ENCODE measurements at places on chromosomes 4 and X.

- no peak for DNase-seq
Observed at GRCh38 chr4:154528869-154529268, 21.3 kb downstream of the PLRG1 start.

DNA sequence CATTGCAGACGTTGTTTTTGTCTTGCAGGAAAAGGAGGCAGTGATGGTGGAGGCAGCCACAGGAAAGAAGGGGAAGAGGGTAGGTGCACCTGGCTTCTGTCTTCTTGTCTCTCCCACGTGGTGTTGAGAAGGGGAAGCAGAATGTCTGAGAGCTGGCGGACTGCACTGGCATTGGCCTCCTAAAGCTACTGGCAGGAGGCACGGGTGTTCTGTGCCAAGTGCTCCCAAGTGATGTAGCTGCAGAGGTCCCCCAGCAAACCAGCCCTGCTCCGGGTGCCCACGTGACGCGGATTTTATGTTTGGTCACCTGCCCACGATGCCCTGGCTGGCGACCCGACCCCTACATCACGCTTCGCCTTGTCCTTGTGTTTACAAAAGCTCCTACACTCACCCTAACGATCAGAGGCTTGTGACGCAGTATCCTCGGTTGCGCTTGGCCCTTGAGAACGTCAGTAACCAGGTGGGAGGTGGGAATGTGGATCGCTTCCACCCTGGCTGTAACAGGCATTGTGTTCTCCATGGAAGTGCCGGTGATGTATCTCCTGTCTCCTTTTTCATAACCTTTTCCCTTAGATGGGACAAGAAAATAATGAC lies 28.5 kb upstream of the XG start:
- DNase-seq: no peak

DNA sequence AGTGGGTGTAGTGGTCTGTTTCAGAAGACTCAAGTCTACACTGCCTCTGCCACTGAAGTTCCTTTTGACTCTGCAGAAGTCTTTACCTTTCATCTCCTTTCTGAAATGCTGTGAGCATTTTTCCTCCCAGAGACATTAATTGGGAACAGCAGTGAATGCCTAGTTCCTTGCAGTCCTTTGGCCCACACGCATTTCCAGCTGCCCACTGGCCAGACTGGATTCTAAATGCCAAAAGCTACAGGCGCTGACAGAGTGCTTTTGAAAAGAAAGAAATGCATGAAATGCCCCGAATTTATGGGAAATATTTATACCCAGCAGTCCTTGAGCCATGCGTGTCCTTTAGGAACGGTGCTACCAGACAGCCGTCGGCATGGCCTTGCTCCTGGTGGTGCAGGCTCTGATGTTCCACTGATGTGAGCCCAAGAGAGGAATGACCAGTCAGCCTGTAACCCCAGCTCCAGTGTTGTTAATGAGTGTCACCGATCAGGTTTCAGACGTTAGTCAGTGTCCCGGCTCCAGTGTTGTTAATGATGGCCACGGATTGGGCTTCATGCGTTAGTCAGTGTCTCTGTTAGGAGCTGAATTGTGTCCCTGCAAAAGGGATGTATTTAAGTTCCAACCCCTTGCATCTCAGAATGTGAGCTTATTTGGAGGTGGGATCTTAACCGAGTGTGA lies 132.6 kb downstream of the TBL1X start:
- DNase-seq: no peak

DNA sequence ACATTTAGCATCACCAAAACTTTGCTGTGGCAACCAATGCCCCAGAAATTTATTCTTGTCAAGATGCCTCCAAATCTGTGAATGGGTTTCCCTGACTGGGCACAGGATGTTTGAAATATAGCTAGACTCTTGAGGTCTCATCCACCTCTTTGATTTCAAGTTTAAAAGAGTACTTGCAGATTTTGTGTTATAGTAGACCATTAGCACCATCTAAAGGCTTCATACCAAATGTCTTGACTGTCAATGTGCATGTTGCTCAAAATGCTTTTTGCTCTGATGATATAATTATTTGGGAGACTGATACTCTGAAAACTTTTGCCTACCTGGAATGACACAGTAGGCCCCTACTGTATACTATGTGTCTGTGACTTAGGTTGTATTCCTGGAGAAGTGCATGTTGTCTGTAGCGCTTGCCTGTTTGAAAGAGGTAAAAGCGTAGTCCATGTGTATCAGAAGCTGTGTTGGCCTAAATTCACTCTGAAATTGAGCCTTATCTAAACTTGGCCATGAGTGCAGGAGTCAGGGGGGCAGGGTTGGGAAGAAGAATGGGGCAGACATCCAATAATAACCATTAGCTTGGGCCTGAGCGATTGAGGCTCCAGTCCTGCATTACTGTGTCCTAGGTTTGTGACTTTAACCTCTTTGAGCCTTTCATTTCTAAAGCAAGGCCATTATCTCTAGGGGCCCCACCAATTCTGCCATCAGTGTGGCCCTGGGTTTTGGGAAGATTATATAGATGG lies 33.8 kb downstream of the NDP start:
- DNase-seq: no peak

DNA sequence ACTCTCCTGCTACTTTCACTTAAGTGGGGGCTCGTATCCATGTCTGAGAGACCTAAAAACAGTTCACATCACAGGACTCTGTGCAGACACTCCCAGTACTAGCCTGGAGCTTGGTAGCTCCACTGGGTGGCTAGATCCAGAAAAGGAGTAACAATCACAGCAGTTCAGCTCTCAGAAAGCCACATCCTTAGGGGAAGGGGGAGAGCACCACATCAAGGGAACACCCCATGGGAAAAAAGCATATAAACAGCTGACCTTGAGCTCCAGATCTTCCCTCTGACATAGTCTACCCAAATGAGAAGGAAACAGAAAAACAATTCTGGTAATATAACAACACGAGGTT lies 175.8 kb downstream of the FAM13A start:
- DNase-seq: no peak

Measured in left renal cortex interstitium (tissue), 4 donors.